Suppressor macrophage treated with lipopolysaccharide for 4 hours (primary cell): ENCODE measurements at places on chromosomes 7 and 10.

DNA sequence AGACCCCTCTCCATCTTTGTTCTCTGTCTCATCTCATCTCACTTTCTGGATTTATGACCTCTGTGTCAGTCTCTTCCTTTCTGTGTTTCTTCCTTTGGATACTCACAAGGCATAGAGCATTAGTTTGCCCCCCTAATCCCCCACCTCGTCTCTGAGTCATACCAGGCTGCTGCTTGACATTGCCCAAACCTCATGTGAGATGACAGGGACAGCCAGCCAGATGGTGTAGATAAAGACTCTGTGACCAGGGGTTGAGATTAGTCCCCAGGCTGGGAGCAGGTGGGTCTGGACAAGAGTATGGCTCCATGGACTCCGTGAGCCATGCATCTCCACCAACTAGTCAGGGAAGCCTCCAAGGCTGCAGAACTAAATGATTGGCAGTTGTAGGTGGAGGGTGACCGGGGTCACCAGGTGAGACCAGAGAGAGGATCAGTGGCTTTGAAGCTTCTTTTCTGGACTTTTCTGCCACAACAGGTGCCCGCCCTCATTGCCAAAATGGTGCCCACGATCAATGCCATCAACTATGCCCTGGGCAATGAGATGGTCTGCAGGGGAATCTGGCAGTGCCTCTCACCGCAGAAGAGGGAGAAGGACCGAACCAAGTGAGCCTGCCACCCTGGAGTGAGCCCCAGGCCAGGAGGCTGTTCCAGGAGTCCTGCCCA lies 13.3 kb downstream of the RGR start:
- no peak for DNase-seq

- peak; percentile 90 for DNase-seq
These were observed 52.3 kb upstream of the ENO4 start for GRCh38 chr10:116796910-116797513.

GRCh38 chr10:49791100-49791499 lies 29.0 kb upstream of the OGDHL start:
- DNase-seq: no peak

DNA sequence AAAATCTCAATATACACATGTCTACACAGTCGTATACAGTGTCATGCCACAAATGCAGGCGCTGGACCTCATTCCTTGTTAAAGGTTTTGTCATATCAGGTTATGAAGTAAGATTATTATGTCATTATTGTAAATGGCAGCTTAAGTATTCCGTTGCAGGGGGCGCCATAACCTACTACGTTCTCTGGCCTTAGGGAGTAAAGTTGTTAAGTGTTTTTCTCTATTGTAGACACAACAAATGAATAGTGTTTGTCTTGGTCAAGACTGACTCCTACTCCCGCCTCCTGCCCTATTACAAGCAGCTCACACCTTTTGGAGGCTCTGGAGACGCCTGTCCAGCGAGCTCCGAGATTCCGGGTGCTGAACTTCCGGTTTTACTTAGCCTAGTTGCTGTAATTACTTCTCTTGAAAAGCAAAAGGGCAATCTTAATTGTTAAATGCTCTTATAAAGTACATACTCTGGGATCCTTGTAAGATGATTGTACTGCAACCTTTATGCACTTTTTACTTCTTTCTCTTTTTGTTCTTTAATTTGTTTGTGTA lies 994 bp downstream of the GATAD1 start:
- peak; percentile 71 for DNase-seq

GRCh38 chr7:106057962-106058927 lies 53.9 kb downstream of the SYPL1 start:
- DNase-seq: no peak

- DNase-seq: peak; percentile 50
These were observed 96.8 kb upstream of the NFE2L3 start for GRCh38 chr7:26055241-26055640.

DNA sequence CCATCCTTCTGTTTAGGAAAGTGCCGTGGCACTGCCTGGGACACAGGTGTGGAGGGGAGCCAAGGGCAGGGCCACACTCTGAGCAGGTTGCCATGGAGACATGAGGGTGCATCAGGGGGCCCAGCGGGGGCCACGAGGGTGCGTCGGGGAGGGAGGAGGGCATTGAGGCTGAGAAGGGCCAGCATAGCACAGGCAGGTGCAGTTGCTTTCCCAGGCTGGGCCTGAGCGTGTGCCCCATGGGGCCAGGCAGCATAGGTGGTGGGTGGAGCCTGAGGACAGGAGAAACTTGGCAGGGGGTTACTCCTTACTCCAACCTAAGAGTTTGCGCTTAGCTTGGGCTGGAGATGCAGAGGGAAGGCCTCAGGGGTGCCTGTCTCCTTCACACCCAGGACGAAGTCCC lies 15.2 kb downstream of the YKT6 start:
- DNase-seq: no peak

GRCh38 chr7:42164881-42165428 lies 72.1 kb downstream of the GLI3 start:
- no peak for DNase-seq

DNA sequence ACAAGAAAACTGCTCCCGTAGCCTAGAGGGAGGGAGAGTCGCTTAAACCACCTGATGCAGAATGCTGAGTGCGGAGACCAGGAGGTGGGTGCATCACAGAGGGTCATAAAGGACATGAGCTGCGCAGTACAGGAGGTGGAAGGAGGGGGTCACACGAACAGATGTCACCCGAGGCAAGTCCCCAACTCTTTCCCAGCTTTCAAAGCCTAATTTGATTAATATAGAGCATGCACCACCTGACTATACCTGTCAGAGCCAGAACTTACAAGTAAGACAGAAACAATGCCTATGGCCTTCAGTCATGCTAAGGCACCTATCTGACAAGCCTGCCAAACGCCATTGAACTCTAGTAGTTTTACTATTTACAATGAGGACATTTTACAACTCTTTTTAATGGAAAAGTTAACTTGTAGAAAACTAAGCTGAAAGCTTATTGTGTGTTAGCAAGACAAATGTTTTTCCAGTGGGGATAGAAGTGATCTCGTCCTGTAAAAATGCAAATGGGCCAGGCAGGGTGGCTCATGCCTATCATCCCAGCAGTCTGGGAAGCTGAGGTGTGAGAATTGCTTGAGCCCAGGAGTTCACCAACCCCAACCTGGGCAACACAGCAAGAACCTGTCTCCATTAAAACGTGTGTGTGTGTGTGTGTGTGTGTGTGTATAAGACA lies 1.1 kb upstream of the VOPP1 start:
- DNase-seq: no peak

DNA sequence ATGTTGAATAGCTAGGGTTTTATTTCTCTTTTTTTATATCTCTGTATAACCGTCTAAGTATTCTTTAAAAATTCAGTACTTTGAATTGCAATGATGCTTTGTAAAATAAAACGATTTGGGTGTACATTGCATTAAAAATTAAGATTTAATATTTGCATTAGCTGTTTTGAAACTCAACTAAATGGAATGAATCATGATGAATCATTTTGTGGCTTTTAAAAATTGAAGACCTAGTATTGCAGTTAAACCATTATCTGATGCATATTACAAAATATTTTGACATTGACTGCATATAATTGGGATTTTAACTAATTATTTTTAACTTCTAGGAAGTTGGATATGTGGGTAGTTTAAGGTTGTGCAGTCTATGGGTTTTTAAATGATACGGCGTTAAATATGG lies 314.0 kb downstream of the CDK14 start:
- DNase-seq: no peak

DNA sequence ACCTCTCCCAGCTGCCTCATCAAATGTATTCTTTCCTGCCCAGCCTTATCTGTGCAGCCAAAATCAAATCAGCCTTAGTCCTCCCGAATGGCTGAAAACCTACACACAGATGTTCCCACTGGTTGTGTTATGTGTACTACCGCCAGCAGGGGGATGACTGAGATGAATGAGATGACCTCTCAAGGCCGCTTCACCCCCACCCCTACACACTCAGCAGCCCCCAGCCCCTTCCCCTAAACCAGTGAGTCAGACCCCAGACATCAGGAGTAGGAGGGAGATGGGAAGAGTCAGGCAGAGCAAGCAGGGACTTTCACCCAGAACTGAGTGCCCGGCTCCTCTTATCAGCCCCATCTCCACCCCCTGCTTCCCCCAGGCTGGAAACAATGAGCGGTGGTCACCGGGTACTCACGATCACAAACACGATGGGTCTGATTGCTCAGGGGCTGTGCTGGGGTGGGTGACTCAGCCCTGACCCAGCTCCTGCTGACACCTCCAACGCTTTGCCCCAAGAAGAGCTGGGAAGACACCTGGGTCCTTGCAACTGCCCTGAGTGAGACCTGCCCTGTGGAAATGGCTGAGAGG lies 6.5 kb upstream of the C10orf105 start:
- DNase-seq: peak; percentile 78

- no peak for DNase-seq
These were observed 33.1 kb upstream of the EGFR start for GRCh38 chr7:54985426-54986330.

GRCh38 chr7:78535655-78536054 lies 737.1 kb downstream of the PHTF2 start:
- no peak for DNase-seq

GRCh38 chr7:128867842-128868623 lies 5.4 kb downstream of the ATP6V1F start:
- no peak for DNase-seq

GRCh38 chr10:22959950-22960349 lies 32.1 kb downstream of the ARMC3 start:
- DNase-seq: no peak

- DNase-seq: peak; percentile 71
These were observed 100.0 kb upstream of the EGR2 start for GRCh38 chr10:62916141-62916603.

DNA sequence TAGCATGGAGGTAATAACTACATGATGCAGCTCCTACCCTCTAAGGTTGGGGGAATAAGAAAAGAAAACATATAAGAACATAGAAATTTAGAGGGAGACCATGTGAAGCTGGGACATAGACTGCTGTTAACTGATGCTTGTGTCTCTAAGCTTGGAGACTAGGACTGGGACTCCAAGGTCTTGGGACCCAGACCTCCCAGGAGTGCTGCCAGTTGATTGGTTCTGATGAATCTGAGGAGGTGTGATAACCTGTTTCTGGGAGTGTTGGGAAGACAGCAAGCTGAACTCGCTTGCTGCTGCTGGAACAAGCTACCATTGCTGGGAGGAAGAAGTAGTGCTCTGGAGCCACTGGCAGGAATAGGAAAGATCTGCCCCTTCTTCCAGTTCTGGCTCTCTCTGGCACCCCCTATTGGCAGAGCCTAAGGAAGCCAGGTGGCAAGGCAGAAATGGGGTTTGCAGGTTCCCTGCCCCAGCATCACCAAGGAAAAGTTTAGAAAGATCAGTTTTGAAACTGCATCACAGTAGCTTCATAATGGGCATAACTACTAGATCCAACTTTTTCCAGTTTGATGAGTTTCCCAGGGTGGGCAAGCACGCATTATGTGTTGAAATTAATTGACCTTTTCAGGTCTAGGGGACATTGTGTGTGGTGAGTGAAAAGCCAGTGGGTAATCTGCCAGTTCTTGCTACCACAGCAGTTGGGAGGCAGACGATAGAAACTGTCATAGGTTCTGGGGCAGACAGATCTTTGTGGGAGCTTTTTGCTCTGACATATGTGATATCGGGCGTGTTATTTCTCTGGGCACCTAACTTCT lies 140.7 kb downstream of the SND1 start:
- no peak for DNase-seq

DNA sequence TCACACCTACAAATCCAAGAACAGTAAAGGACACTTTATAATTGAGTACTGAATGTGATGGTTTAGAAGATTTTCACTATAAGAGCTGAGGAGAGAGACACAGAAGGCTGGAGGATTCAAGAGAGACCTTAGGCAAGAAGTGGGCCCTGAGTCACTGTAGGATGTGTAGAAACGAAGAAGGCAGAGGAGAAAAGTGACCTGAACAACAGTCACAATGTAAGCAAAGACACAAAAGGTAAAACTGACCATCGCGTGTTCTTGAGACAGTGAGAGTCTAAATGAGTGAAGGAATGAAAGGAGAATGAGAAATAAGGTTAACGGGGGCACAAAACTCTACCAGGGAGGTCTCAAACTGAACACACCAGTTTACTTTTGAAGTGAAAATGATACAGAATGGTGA lies 298.2 kb upstream of the LRGUK start:
- DNase-seq: no peak

- no peak for DNase-seq
These were observed 134.6 kb upstream of the ITGB1 start for GRCh38 chr10:33092596-33092995.

- DNase-seq: no peak
These were observed 149.4 kb downstream of the RNLS start for GRCh38 chr10:88433565-88434186.
